ENCODE measurements at places on chromosomes 5 and 9. TPM values are rescaled to one million over a fixed set of nuclear protein-coding genes. Genes with fewer than 3 reads are reported as not detected.

BARHL1 gene
- total RNA-seq, result not detected

OR2K2 gene
- not detected for total RNA-seq

C5orf46 gene
- not detected for total RNA-seq

- no peak for DNase-seq
These were observed 169.0 kb upstream of the PANK3 start for GRCh38 chr5:168747987-168748777.

GRCh38 chr5:106088462-106088861 is 1582.3 kb downstream of the EFNA5 start:
- no peak for DNase-seq

DNA sequence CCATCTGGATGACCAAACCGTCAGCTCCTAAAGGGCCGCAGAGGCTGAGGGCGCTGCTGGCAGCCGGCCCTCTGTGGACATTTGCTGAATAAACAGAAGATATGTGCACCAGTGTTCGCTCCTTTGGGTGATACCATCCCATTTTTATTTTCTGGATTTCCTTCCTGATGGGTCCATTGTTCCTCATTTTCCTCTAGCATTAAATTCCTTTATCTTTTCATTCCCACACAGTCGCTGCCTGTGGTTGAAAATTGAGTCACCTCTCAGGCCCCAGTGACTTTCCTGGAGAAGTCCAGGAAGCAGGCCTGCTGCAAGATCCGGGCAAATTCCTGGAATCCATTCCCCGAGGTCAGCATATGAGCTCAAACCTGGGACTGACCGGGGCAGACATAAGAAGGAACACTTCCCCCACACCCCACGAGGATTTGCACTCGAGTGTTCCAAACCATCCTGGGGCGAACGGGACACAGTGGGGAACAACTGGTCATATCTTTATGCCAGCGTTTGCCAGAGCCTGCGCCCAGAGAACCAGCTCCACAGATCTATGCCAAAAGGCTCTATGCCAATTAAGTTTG is 86.7 kb upstream of the PCA3 start:
- DNase-seq, result no peak

GRCh38 chr5:64505769-64506566 is at the start of gene RGS7BP:
RGS7BP (plus strand) TSS chr5:64506015; CDS start chr5:64506625, 610 bp downstream.
- peak; percentile 62 for DNase-seq

DNA sequence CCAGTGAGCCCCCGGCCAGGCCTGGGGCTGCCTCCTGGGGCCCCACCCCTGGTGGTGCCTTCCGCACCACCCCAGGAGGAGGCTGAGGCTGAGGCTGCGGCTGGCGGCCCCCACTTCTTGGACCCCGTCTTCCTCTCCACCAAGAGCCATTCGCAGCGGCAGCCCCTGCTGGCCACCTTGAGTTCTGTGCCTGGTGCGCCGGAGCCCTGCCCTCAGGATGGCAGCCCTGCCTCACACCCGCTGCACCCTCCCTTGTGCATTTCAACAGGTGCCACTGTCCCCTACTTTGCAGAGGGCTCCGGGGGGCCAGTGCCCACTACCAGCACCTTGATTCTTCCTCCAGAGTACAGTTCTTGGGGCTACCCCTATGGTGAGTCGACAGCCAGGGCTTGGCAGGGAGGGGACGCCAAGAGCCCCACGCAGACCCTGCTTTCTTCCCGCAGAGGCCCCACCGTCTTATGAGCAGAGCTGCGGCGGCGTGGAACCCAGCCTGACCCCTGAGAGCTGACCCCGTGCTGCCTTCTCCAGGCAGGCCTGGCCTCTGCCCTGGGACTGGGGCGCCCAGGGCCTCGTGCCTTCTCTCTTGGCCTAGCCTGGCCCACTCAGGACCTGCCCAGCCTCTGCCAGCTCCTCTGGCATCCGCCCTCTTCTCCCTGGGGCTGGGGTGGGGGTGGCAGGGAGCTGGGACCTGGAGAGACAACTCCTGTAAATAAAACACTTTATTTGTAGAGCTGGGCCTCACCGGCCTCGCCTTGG is 4.0 kb upstream of the EHMT1 start:
- DNase-seq, result no peak

DNA sequence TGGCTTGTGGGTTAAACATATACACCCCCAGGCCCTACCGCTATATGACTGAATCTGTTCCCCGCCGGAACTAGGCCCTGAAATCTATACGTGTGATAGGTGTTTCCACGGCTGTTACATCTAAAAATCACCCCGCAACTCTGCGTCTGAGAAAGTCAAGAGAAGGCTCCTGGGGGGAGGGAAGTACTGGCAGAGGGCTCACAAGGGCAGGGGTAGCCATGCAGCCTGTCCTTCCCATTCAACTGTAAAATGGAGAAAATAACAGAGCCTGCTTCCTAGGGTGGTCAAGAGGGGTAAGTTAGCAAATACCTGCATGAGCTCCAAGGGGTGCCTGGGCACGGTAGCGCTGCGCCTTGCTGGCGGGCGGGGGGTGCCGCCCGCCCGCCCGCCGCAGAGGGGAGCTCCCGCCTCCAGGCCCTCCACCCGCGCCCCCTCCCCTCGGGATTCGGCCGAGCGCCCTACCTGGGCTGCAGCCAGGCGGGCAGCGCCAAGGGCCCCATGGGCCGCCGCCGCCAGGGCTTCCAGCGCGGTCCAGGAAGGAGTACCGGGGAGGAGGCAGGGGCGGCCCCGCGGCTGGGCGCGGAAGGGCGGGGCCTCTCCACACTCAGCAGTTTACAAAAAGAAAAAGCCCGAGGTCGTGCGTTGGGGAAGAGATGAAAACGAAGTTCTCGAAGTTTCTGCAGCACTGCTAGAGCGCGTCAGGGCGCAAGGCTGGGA is at the start of gene HACD4:
HACD4 (minus strand) TSS at position 550 of the 717 bp plus-strand sequence; CDS start at position 500, 50 bp downstream.
- peak; percentile 62 for DNase-seq

DNA sequence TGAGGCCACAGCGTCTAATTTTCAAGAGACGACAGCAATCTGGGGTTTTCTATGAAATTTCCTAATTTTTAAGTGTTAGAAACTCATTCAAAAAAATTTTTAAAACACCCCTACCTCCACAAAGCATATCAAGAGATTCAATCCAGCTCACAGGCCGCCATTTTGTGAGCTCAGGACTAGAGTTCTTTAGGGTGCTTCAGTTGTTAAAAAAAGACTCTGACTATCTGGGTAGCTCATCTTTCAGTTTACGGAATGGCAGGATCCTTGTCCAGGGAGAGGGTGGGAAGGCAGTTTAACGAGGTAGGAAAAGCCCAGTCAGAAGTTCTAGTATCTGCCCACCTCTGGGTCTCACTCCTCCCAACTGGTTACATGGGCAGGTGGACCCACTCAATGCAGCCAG is 43.1 kb downstream of the CAMK2A start:
- no peak for DNase-seq
